Stimulated activated CD4-positive, alpha-beta T cell treated with anti-CD3 and anti-CD28 coated beads, Interleukin-12 subunit alpha, Interleukin-12 subunit beta, amount 100 ng/mL, for 24 hours (primary cell): ENCODE measurements at places on chromosomes 11 and 22.
A peak's percentile ranks its signal among the peaks of the same experiment; 100 is the strongest.

DNA sequence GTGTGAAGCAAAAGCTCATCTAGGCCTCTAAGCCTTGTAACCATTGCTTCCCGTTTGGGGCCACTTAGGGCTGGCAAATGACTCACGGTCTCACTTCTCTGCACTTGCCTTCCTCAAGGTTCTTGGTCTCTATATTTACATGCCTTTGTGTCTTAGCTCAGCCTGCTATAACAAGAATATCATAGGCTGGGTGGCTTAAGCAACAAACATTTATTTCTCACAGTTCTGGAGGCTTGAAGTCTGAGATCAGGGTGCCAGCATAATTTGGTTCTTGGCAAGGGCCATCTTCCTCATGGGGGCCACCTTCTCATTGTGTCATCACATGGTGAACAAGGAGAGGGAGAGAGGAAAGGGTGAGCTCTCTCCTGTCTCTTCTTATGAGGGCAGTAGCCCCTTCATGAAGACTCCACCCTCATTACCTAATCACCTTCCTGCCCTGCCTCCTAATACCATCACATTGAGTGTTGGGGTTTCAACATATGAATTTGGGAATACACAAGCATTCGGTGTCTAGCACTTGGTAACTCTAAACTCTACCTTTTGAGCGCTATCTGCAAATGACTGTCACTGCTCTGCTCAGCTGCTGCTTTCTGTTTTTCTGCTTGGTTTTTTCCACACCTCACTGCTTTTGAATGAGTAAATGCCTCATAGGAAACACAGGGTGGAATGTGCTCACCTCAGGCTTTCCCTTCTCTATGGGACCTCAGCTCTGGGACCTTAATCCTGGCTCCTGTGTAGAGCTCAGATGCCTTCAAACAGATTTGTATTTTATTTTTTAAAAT lies 16.2 kb upstream of the ME3 start:
- peak; percentile 9 for DNase-seq

DNA sequence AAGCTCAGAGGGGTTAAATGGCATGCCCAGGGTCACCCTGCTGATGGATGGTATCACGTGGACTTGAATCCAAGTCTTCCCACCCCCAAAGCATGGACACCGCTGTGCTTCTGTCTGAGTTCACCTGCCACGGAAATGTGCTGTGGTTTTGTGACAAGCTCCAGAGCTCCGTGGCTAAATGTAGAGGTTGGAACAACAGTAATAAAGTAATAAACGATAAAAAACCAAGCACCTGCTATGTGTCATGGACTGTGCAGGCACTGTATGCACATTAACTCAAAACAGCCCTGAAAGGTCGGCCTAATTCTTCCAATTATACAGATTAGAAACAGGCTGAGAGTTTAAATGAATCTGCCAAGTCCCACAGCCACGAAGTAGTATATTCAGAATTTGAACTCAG lies 182.1 kb upstream of the NAV2 start:
- no peak for DNase-seq

GRCh38 chr11:69361466-69361865 lies 67.5 kb downstream of the MYEOV start:
- DNase-seq: no peak

DNA sequence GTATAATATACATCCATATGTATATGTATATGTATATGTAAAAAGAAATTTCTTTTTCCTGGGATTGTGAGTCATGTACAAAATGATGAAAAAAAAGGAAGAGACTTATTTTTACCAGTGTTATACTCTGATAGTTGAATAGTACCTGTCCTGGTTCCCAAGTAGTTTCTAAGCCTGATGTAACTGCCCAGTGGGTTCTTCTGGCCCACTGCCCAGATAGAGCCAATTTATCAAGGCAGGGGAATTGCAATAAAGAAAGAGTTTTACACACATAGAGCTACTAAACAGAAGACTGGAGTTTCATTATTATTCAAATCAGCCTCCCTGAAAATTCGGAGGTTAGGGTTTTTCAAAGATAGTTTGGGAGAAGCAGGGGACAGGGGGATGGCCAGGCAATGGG lies 29.1 kb upstream of the NARS2 start:
- DNase-seq: no peak

GRCh38 chr11:130439160-130439519 lies 9.3 kb upstream of the ADAMTS15 start:
- DNase-seq: no peak

- no peak for DNase-seq
Measured at GRCh38 chr11:114440971-114441763, 1.9 kb downstream of the REXO2 start.

GRCh38 chr11:80390505-80390904 lies 949.7 kb upstream of the TENM4 start:
- DNase-seq: no peak

GRCh38 chr11:20248871-20249270 lies 88.6 kb upstream of the DBX1 start:
- DNase-seq: no peak

- DNase-seq: no peak
Measured at GRCh38 chr11:110860461-110860860, 148.2 kb upstream of the ARHGAP20 start.

DNA sequence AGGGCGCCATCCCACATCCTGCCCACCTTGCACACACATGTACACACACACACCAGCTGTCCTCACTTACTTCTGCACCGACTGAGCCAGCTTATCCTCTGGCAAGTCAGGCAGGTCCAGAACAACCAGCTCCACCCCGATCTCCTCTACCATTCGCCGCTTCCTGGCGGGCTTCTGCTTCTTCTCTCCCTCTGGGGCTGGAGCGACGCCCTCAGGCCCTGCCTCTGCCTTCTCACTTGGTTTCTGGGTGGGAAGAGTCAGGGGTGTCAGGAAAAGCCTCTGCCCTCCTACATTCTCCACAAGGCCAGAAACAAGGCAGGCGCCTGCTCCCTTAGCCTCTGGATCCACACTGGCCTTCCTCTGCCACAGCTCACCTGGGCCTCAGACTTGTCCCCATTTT lies 8.4 kb downstream of the HYOU1 start:
- no peak for DNase-seq

- no peak for DNase-seq
Measured at GRCh38 chr11:95363164-95363563, 132.2 kb upstream of the SESN3 start.

GRCh38 chr11:119989159-119989821 lies 148.6 kb downstream of the TRIM29 start:
- DNase-seq: no peak

DNA sequence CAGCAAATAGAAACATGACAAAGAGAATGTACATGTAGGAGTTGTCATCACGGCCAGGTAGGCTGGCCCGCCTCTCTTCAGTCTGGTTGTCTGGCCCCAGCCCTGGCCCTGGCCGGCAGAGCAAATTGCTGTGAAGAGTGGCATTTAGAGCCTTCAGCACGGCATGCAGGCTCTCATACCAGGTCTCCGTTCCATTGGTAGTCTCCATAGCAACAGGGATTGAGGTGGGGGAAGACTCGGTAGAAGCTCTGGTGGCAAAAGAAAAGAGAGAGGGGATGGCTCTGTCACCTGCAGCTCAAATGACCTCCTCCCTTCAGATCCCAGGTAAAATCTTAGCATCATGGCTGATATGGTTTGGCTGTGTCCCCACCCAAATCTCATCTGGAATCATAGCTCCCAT lies 10.0 kb downstream of the KCNE3 start:
- no peak for DNase-seq

DNA sequence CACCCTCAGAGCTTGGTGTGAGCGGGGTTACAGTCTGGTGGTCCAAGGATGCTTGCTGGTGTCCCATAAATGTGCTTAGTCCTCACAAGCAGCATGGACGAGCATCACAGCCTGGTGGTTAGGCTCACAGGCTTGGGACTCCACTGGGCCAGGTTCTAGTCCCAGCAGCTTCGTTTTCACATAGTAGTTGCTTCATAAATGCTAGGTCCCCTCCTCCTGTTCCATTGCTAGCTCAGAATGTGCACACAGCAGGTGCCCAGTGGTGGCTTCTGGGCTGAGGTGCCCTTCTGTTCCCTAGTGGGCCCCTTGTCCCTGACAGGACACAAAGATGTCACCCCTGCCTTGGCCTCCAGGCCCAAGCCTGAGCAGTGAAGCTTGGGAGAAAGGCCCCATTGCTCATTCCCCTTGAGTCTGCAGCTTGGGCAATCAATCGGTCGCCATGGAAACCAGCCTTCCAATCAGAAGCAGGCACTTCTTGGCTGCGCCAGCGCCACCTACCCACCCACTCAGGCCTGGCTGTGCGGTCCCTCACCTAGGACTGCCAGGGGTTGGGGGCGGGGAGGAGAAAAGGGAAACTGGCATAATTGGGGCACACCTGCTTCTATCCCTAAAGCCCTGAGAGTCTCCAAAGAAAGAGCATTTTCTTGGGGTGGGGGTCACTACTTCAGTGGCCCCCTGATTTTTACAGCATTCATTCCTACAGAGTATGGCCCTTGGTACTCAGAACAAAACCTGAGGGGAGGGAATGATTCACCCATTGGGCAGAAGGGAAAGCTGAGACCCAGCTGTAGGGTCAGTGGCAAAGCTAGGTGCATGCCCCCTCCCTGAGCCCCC lies 48.1 kb downstream of the CYTH4 start:
- peak; percentile 35 for DNase-seq

GRCh38 chr11:44784436-44784760 lies 57.6 kb downstream of the TSPAN18 start:
- DNase-seq: no peak

- DNase-seq: no peak
Measured at GRCh38 chr11:69644071-69644961, 3.4 kb downstream of the CCND1 start.

DNA sequence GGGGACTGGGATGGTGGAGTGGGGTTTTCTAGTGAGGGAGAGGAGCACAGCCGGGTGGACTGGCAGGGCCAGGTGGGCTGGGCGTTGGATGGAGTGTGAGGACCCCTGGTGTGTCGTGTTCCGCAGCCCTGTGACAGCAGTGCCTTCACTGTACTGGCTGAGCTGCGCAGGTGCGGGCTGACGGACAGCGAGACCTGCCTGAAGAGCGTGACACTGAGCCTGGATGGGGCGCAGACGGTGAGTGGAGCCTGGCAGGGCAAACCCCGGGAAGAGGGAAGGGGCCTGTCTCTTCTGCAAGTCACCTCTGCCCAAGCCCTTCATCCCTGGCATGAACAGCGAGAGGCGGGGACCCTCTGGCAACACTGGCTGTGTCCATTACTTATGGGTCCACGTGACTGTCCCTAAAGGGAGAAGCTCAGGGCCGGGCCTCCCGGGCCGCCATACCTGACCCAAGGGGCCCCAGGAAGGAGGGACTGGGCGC lies 10.0 kb downstream of the MUC5AC start:
- no peak for DNase-seq

DNA sequence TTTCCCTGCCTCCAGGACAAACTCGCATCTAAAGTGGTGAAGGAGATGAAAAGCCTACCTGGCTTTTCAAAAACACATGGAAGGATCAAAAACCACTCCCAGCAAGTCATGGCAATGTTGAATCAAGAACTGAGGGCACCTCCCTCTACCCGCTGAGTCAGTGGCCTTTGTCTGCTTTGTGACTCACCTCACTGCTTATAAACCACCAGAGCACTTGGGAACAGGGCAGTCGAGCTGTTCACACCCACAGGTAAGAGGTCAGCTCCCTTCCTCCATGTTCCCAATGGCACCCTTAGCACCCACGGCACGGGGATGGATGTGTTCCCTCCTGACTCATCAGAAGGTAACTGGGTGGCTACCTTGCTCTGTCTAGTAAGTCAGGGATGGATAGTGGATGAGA lies 21.7 kb downstream of the TENM4 start:
- no peak for DNase-seq

DNA sequence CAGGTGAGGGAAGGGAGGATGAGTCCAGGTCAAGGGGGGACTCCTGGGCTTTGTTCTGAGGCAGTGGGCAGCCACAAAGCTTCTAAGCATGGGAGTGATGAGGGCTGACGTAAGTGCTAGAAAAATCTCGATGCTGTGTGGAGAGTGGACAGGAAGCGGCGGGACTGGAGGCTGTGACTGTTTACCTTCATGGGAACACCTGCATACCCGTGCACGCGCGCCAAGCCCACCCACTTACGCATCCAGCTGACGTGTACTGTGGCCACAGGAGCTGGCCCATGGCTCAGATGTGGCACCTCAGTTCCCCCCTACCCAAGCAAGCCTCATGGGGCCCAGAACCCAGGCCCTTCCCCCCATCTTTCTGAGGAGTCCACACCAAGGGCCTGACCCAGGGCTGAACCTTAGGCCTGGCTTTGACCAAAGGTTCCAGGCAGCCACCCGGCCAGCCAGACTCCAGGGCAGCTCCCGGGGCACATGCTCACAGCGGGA lies 14.0 kb downstream of the MYRF start:
- DNase-seq: no peak

GRCh38 chr11:29962243-29962642 lies 54.6 kb downstream of the KCNA4 start:
- no peak for DNase-seq

- no peak for DNase-seq
Measured at GRCh38 chr22:37601540-37602442, 6.8 kb upstream of the GGA1 start.

DNA sequence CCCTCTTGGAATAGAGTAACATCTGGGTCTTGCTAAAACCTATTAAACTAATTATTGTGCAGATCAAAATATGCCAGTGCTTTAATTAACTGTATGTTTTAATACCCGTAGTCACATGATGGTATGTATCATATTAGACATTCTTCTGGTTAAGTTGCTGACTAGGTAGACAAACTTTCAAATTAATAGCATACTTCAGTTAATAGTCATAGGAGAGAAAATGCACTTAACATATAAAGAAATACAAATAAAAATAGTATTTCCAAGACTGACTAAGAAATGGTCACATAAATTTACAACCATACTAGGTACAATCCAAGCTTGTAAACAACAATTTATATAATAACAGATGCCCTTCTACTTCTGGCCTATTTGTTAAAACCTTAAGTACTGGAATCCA lies 7.6 kb upstream of the EXPH5 start:
- no peak for DNase-seq

DNA sequence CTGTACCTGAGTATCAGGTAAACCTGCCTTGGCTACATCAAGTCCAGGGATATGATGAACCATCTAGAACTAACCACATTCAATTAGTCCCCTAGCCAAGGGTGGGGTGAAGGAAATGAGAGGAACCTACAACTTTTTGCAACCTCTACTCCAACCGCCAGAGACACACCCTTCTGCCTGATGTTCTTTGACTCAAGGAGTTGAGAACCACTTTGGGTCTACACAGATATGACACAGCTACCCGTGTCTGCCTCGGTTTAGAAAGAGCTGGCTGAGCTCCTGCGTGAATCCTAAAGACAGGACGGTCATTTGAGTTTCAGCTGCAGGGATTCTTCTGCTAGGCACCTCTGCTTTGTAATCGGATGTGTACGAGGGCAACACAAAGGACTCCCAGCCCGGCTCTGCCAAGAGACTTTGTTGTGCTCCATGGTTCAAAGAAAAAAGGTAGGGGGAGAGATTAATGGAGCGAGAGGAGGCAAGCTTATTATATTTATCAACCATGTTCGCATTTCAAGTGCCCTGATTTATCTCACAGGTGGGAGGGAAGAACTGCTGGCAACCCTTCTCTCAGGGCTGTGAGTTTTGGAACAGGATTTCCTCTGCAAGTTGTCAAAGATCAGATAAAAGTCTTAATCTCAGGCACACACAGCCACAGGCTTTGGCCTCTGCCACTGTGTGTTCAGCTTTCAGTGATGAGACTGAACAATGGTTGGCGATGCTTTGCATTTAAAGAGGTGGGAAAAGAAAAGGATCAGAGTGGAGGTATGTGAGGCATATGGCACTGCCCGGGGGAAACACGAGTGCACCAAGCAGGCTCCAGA lies 35.1 kb downstream of the FLI1 start:
- no peak for DNase-seq

GRCh38 chr11:22707119-22707899 lies 40.9 kb downstream of the GAS2 start:
- DNase-seq: no peak
